ENCODE measurements at places on chromosomes 6 and 20.
A peak's percentile ranks its signal among the peaks of the same experiment; 100 is the strongest.

- no peak for DNase-seq
- H3K27me3 ChIP-seq: no peaks in the 10 kb centered on the region
- no peak overlapping the region for H3K4me3 ChIP-seq
- H3K27ac ChIP-seq: no peak overlapping the region
Measured at GRCh38 chr20:61857884-61858283, 207.8 kb downstream of the TAF4 start.

DNA sequence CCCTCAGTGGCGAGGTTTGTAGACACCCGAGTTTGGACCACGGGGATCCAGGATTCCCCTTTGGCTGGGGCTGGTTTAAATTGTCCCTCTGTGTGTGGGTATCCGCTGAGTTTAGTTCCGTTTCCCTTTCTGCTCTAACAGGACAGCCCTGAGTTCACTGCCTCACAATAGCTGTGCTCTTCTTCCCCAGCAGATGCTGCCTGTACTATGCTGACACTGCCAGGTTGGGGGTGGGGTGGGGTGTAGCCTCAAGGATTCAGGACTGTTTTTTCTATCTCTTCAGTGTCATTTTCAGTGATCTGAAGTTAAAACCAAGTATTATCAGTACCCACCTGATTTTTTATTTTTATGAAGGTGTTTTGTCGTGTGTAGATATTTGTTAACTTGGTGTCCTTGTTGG, 655.0 kb downstream of the COL12A1 start:
- H3K4me1 ChIP-seq: no peaks in the 10 kb centered on the region
- H3K4me3 ChIP-seq: no peak overlapping the region
- no peaks in the 10 kb centered on the region for H3K27me3 ChIP-seq
- H3K27ac ChIP-seq: no peak overlapping the region
- DNase-seq: no peak

DNA sequence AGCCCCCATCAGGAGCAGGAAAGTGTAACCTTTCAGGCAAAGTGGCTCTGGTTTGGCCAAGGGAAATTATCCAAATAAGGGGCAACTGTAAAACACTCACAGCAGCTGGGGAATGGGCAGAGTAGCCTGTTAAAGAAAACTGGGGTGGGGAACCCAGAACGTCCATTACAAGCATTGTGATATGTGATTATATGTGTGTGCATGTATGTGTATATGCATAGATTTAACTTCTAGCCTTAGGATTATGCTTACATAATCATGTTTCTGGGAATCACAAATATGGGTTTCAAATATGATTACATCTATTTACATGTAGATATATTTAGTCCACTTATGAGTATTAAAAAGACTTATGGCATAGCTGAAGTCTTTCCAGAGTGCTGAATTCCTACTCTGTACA, 278.1 kb upstream of the JAG1 start:
- no peak overlapping the region for H3K4me3 ChIP-seq
- H3K27me3 ChIP-seq: no peaks in the 10 kb centered on the region
- H3K27ac ChIP-seq: no peak overlapping the region
- no peaks in the 10 kb centered on the region for H3K36me3 ChIP-seq

DNA sequence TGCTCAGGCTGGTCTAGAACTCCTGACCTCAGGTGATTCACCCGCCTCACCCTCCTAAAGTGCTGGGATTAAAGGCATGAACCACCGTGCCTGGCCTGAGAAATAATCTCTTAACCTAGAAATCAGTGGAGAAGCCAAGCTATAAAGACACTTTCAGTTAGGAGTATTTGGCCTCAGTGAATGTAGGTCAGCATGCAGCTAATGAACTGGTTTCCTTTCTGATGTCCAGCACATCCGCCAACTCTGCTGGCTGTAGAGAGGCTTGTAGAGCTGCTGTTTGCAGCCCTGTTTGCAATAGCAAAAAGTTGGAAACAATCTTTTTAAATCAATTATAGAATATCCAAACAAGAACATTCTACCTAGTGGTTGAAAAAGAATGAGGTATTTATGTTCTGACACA, 42.4 kb upstream of the ELOVL5 start:
- DNase-seq: no peak
- H3K36me3 ChIP-seq: no peaks in the 10 kb centered on the region
- no peak overlapping the region for H3K4me3 ChIP-seq
- H3K27me3 ChIP-seq: no peaks in the 10 kb centered on the region

GRCh38 chr20:24629668-24630067, 160.2 kb downstream of the SYNDIG1 start:
- H3K4me3 ChIP-seq: no peak overlapping the region
- no peak overlapping the region for H3K27ac ChIP-seq
- peaks cover 4% of the 10 kb centered on the region for H3K27me3 ChIP-seq
- no peaks in the 10 kb centered on the region for H3K36me3 ChIP-seq

DNA sequence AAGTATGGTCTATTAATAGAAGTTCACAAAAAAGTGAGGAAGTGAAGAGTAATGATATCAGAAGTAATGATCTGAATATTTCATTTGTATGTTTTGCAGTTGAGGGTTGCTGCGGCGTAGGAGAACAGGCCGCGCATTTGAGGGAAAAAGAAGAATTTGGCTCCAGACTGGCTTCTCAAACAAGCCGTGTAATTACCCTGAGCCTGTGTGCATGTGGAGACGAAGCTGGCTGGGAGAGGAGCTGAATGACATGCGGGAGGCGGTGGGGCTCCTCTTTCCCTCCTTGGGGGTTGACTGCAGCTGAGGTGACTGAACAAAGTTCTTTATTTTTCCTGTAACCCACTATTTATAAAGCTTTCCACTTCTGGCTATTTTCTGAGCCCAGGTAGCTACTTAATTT, 115.5 kb upstream of the AFDN start:
- no peak overlapping the region for H3K4me3 ChIP-seq
- H3K36me3 ChIP-seq: no peaks in the 10 kb centered on the region
- H3K4me1 ChIP-seq: no peaks in the 10 kb centered on the region
- no peak overlapping the region for H3K27ac ChIP-seq

GRCh38 chr20:16350465-16350864, 222.8 kb downstream of the KIF16B start:
- DNase-seq: no peak
- H3K27ac ChIP-seq: no peak overlapping the region
- H3K4me1 ChIP-seq: no peaks in the 10 kb centered on the region
- no peaks in the 10 kb centered on the region for H3K36me3 ChIP-seq

GRCh38 chr6:49772285-49772684, 14.8 kb downstream of the PGK2 start:
- no peaks in the 10 kb centered on the region for H3K4me1 ChIP-seq
- DNase-seq: no peak
- no peak overlapping the region for H3K27ac ChIP-seq
- no peaks in the 10 kb centered on the region for H3K36me3 ChIP-seq
- H3K27me3 ChIP-seq: no peaks in the 10 kb centered on the region

DNA sequence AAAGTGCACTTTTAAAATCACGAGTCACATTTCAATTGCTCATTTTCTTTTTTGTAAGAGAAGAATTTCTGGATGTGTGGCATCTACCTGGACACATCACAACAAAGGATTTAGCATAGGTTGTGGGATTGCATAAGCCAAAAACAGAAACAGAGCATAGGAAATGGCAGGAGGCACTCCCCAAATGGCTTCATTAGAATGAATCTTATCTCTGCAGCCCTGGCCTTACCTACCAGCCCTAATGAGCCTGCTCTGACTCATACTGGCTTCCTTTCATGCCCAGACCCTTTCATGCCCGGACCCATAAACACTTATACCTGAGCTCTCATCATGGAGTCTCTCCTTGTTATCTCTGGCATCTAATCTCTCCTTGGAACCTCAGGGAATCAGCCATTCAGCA, 23.9 kb upstream of the SPTLC3 start:
- no peaks in the 10 kb centered on the region for H3K36me3 ChIP-seq
- DNase-seq: no peak
- H3K27me3 ChIP-seq: no peaks in the 10 kb centered on the region
- H3K4me3 ChIP-seq: no peak overlapping the region
- H3K4me1 ChIP-seq: no peaks in the 10 kb centered on the region
- H3K27ac ChIP-seq: no peak overlapping the region

DNA sequence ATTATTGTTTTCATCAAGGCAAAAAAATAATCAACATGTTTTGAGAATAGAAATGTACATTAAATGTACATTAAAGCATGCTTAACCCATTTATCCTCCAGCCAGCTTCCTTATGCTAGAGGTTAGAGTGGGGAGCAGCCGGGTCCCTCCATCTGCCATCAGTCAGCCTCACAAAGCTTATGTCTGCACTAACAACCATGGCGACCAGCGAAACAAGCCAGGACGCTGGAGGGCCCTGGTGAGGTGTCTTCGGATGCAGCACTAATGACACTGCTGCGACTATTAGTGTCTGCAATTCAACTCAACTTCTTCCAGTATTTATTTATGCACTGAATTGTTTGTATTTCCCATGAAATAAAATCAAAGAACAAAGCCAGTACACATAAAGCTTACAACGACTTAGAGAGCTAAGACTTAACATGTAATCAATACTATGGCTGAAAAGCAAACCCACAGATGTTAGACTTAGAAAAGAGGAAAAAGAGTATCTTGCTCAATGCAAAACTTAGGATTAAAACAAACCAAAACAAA, 6.8 kb downstream of the CLDN20 start:
- no peak overlapping the region for H3K27ac ChIP-seq
- H3K4me1 ChIP-seq: no peaks in the 10 kb centered on the region
- no peak overlapping the region for H3K4me3 ChIP-seq
- H3K27me3 ChIP-seq: no peaks in the 10 kb centered on the region
- H3K36me3 ChIP-seq: no peaks in the 10 kb centered on the region
- no peak for DNase-seq

DNA sequence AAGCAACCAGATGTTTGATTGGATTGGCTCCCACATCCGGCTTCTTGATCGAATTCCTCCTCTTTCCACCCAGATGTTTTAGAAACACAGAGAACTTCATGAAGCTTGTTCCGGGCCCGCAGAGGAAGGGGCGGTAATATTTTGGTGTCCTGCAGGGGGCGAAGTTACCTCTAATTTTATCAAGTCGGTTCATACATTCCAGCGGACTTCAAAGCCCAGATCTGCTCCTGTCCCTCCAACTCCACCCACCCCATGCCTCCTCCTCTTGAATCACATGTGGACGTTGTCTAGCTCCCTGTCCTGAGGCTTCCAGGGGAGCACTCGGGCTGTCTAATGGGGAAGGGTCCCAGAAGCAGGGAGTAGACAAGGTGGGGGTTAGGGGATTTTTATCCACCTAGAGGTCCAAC, 2.9 kb upstream of the BMP6 start:
- no peak overlapping the region for H3K27ac ChIP-seq
- peaks cover 10% of the 10 kb centered on the region for H3K4me1 ChIP-seq
- peaks cover 8% of the 10 kb centered on the region for H3K27me3 ChIP-seq
- DNase-seq: peak; percentile 76
- no peaks in the 10 kb centered on the region for H3K36me3 ChIP-seq
- H3K4me3 ChIP-seq: no peak overlapping the region

- DNase-seq: no peak
- H3K36me3 ChIP-seq: no peaks in the 10 kb centered on the region
- H3K4me1 ChIP-seq: no peaks in the 10 kb centered on the region
- no peak overlapping the region for H3K4me3 ChIP-seq
- no peak overlapping the region for H3K27ac ChIP-seq
Measured at GRCh38 chr6:54515013-54515412, 206.8 kb downstream of the TINAG start.

- no peaks in the 10 kb centered on the region for H3K36me3 ChIP-seq
- DNase-seq: no peak
- H3K27ac ChIP-seq: no peak overlapping the region
Measured at GRCh38 chr6:3407840-3408239, 49.0 kb downstream of the SLC22A23 start.

DNA sequence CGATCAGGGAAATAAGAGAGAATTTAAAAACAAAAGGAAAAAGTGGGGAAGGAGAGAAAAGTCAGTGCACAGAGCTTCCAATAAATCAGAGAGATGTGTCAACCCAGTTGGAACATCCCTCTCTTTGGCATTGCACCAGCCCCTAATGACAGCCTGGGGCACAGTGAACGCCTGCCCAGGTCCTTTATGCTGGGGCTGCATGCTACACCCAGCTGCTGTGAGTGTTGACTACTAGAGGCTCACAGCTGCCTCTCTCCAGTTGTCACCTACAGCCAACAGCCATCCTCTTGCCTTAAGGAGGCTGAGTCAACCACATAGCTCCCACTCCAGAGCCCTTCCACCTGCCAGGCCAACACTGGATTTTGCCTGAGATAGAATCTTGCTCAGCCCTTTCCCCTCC, 19.0 kb downstream of the OR2H2 start:
- H3K27me3 ChIP-seq: no peaks in the 10 kb centered on the region
- peaks cover 43% of the 10 kb centered on the region for H3K36me3 ChIP-seq
- H3K4me1 ChIP-seq: no peaks in the 10 kb centered on the region
- no peak for DNase-seq
- no peak overlapping the region for H3K4me3 ChIP-seq

DNA sequence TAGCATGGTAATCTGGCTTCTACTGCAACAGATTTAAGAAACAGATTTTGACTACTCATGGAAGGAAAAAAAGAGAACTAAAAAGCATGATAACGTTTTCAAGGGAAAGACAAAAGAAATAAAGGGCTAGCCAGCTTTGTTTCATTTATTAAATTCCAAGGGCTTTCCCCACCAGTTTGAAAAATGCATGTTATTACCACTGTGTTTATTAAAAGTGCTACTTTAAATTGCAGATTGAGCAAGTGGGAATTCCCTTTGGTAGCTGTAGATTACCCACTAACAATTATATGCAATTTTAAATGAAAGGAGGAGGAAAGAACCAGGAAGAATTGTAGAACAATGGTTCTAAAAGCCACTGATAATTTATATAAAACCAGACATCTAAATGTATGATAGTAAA, 40.6 kb upstream of the NHSL1 start:
- no peak for DNase-seq
- H3K4me3 ChIP-seq: no peak overlapping the region
- H3K27ac ChIP-seq: no peak overlapping the region
- H3K36me3 ChIP-seq: no peaks in the 10 kb centered on the region

DNA sequence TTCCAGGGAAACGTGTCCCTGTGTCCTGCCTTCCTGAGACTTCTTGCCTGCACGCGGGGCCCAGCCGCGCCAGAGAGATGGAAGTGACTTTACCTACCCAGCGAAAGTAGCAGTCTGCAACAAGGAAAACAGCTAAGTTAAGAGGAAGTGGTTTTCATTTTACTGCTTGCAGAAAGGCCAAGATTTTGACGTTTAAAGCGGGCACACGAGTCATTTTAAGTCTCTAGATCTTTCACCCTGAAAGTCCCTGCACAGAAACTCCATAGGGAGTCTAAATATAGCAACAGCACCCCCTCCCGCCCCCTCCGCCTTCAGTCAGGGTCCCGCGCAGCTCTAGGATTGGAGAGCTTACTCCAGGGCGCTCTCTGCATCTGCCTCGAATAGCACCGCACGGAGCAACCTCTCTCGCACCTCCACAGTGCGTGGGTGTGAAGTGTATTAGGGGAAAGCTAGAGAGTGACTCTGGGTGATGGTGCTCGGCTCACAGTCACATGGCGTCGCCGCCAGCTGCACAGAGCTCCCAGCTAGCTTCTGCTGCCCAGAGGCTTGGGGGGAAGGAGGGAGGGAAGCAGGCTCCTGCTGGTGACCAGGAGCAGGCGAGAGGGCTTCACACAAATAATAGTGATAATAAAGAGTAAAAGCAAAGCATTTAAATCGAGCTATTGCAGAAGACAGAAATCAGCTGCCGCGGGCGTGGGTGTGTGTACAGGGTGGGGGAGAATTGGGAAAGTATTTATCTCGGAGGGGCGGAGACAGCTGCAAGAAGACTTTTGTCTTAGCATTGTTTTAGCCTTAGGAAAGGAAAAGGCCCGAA, 1.8 kb upstream of the KCNQ5 start:
- H3K27me3 ChIP-seq: peaks cover 6% of the 10 kb centered on the region
- H3K27ac ChIP-seq: no peak overlapping the region
- peaks cover 29% of the 10 kb centered on the region for H3K4me1 ChIP-seq
- peak; percentile 70 for DNase-seq
- H3K4me3 ChIP-seq: peak overlapping the region; percentile 52
- H3K36me3 ChIP-seq: no peaks in the 10 kb centered on the region
